ENCODE measurements at places on chromosomes 3 and 15.

DNA sequence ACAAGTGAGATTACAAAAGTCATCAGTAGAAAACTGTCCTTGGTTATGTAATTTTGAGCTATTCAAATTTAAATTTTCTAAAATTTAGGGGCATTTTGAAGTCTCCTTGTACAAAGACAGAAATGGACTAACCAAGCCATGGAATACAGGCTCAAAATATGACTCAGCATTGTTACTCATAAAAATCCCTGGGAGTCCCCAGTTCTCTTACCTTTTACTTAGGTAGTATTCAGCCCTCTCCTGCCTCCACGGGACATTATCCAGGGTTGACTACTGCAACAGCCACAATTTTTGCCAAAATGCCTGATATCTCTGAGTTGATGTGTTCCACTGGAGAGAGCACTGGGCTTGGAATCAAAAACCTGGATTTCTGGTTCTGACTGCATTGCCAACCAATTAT, 25.0 kb downstream of the CLDN18 start:
- no peak for DNase-seq

DNA sequence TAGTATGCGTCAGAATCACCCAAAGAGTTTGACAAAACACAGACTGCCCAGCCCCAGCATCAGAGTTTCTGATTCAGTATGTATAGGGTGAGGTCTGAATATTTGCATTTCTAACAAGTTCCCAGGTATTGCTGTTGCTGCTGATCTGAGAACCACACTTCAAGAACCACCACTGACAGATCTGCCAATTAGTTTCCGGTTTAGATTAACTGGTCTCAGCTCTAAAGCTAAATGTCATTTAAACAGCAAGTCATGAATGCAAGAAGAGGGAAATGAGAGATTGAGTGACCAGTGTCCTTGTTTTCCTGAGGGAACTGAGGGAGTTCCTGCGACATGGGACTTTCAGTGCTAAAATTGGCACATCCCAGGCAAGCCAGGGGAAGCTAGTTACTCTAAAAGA, 305.0 kb downstream of the ZNF385D start:
- no peak for DNase-seq

- DNase-seq = no peak
Observed at GRCh38 chr3:6179761-6180160, 681.2 kb upstream of the GRM7 start.

GRCh38 chr15:100786901-100787566, 92.6 kb upstream of the ALDH1A3 start:
- DNase-seq = no peak

DNA sequence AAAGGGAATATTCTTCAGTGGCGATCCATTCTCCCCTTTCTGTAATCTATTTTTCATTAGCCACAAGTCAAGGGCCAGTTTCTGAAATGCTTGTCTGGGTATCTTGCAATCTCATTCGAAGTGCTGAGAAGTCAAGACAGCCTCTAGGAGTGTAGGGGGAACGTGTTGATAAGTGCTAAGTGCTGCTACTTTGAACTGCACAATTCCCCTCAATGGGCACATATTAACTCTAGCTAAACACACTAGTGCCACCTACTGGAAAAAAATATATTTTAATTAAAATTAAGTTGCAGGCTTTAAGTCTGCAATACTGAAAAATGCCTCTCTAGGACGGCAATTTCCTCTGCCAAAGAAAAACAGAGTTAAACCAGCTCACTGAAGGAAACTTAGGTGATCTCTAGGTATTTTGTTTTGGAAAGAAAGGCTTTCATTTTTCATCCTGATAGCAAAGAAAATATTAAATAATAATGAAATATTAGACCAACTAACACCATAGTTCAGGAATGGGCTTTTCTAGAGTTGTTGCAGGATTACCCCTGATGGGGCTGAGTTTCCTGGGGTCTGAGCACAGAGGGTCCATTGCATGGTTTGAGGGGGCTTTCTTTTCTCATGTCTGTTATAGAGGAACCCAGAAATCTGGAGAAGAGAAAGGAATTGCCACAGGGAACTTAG, 181.9 kb upstream of the KBTBD8 start:
- DNase-seq = no peak

GRCh38 chr3:11328196-11328945, 56.2 kb downstream of the ATG7 start:
- no peak for DNase-seq

GRCh38 chr15:43204016-43204901, 16.6 kb downstream of the EPB42 start:
- no peak for DNase-seq

DNA sequence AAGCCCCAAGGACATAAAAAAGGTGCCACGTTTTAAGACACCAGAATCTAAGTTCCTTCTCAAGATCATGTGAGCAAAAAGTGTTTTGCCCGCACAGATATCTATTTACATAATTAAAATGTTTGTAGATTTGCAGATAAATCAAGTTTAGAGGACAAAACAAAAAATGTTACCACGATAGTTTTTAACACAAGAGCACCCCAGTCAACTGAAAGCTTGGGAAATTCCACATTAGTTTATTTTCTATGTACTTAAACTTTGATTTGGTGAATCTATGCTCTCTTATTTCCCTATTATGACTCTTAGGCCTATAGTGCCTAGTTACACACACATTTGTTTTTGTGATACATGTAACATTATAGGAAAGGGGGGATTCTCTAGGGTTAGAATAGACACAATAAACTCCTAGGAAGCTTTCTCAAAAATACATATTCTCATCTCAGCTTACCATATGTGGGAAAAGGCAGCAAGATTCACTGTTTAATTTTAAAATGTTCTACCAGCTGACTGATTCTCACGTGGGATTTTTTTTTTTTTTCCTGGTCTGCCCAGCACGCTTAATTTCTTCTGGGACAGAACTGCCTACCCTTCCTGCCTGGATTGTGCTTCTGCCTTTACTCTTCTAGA, 8.4 kb upstream of the LEKR1 start:
- no peak for DNase-seq

GRCh38 chr3:48634661-48635221, 520 bp downstream of the SLC26A6 start:
- DNase-seq = peak; percentile 36

DNA sequence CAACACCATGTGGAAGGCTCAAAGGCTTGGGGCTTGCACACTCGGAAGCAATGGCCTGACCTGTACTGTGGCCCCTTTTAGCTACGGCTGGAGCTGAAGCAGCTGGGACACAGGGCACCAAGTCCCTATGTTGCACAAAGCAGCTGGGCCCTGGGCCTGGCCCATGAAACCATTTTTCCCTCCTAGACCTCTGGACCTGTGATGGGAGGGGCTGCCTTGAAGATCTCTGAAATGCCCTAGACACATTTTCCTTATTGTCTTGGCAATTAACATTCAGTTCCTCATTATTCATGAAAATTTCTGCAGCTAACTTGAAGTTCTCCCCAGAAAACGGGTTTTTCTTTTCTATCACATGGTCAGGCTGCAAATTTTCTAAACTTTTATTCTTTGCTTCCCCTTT, 85.6 kb upstream of the ALDH1A3 start:
- no peak for DNase-seq

GRCh38 chr15:45858491-45858890, 223.7 kb downstream of the SQOR start:
- DNase-seq = no peak

DNA sequence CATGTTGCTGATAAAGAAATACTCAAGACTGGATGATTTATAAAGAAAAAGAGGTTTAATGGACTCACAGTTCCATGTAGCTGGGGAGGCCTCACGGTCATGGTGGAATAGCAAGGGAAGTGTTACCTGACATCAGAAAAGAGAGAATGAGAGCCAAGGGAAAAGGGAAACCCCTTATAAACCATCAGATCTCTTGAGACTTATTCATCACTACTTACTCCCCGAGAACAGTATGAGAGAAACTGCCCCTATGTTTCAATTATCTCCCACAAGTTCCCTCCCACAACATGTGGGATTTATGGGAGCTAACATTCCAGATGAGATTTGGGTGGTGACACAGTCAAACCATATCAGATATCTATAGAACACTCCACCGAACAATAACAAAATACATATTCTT, 904.6 kb downstream of the PDCD6IP start:
- DNase-seq = no peak

GRCh38 chr15:50059203-50059772, 59.7 kb downstream of the ATP8B4 start:
- DNase-seq = no peak

DNA sequence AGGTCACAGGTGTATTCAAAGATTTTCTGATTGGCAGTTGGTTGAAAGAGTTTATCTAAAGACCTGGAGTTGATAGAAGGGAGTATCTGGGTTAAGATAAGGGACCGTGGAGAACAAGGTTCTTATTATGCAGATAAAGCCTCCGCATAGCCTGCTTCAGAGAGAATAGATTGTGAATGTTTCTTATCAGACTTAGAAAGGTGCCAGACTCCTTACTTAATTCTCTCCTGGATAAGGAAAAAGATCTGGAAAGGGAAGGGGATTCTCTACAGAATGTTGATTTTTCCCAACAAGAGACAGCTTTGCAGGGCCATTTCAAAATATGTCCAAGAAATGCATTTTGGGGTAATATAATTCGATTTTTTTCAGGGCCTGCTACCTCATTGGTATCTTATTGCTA, 341.3 kb upstream of the RARB start:
- DNase-seq = no peak

- DNase-seq = no peak
Observed at GRCh38 chr3:122928396-122929187, 99.0 kb downstream of the SEMA5B start.

GRCh38 chr3:188539631-188540194, 385.8 kb downstream of the LPP start:
- no peak for DNase-seq

- no peak for DNase-seq
Observed at GRCh38 chr15:22979238-22980188, 655 bp downstream of the CYFIP1 start.

- DNase-seq = no peak
Observed at GRCh38 chr3:42402394-42403096, 7.9 kb downstream of the LYZL4 start.

DNA sequence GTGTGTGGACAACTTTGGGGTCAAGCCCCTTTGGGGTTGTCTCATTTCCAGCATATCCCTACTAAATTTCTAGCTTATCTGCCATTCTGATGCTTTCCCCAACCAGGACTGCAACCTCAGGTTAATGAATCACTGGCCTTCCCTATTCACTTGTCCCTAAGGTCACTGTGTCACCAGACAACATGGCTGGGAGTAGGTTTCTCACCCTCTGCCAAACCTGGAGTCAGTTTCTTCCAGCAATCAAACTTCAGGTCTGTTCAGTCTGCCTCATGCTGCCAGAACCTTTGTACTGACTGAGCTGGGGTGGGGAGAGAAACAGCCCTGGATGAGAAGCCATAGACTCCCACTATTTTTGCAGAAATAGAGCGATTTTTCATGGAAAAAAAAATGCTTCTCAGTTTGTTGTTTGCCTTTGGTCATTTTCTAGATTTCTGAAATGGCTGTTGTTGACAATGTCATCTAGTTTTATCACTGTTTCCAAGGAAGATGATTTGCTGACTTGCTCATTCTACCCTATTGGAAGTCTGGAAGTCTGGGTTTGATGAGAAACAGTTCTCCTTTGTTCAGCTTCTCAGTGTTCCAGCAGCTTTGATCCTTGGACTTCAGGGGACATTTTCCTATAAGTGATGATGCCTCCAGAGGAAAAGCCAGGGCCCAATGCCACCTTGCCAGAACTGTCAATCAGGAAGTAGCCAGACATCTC, 74.8 kb upstream of the IL12A start:
- no peak for DNase-seq

GRCh38 chr3:128579927-128580326, 70.7 kb downstream of the RPN1 start:
- no peak for DNase-seq

DNA sequence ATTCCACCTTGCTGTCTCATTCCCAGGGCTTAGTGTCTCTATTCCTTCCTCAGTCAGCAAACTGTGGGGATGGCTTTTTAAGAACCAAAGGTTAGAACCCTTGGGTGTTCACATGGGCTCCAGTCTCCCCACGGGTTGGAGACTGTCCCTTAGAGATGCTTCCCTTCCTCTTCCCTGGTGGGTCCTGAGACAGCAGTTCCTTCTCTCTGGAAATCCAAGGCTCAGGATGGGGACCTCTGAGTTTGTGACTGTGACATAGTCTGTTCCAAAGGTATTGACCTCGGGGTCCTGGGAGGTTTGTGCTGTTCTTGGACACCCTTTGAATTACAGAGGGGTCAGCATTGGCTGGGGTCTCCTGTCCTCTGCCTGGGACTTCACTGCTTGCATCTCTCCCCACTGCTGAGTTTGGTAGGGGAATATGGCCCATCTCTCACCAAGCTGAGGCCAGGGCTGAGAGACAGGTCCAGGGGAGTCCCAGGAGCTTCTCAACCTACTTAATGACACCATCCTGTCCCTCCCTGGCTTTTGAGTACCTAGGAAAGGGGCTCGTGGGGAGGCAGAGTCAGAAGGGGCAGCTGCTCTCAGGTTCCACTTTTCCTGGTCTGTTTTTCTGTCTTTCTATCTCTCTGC, 1.5 kb downstream of the GRM2 start:
- DNase-seq = no peak

DNA sequence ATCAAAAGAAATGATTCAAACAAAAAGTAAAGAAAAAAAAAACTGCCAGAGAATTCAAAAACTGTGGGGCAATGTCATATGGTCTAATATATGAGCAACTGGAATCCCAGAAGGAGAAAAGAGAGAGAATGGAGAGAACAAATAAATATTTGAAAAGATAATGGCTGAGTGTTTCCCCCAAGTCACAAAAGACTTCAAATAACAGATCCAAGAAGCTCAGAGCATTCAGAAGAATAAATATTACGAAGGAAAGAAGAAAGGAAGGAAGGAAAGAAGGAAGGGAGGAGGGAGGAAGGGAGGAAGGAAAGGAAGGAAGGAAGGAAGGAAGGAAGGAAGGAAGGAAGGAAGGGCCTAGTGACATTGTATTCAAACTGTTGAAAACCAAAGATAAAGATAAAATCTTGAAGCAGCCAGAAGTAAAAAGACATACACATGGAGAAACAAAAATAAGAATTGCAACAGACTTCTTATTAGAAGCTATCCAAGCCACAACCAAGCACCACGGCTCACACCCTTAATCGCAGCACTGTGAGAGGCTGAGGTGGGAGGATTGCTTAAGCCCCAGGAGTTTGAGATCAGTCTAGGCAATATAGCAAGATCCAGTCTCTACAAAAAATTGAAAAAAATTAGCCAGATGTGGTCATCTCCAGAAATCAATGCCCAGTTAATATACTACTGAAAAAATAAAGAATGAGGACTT, 118.9 kb upstream of the IGSF10 start:
- DNase-seq = no peak

DNA sequence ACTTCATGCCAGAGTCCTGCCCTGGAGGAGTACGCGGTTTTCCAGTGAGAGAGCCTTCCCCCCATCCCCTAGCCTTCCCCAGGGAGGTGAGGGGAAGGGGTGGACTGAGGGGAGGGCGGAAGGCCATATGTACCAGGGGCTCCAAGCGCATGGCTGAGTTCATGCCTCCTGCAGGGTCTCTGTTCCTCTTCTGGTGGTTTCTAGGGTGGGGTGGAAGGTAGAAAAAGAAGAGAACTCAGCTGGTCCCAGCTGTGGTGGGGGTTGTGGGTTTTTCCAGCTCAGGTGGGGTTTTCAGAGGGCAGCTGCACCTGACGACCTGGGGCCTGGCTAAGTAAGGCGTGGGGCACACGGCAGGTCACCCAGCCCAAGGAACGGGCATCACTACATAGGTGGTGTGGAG, 10.7 kb upstream of the IQSEC1 start:
- DNase-seq = no peak
